Lower lobe of right lung (tissue), 2 donors: ENCODE measurements at places on chromosomes 1 and 21.

DNA sequence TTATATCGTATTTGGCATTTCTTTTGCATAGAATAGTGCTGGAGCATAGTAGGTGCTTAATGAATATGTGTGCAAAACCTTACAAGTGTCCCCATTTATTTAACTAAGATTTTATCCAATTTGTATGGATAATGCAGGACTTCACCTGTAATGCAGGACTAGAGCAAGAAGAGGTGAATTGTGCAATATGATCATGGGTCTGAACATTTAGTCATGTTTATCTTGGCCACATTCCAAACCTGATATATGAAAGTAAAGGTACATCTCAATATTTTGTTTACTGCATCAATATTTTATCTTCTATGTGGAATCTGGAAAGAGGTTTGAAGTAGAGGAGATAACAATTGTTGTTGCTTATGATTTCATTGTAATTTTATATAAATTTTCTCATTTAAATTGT is 1626.7 kb upstream of the B3GALT2 start:
- DNase-seq: no peak

GRCh38 chr21:29193072-29193471 is 62.6 kb downstream of the MAP3K7CL start:
- DNase-seq: no peak

DNA sequence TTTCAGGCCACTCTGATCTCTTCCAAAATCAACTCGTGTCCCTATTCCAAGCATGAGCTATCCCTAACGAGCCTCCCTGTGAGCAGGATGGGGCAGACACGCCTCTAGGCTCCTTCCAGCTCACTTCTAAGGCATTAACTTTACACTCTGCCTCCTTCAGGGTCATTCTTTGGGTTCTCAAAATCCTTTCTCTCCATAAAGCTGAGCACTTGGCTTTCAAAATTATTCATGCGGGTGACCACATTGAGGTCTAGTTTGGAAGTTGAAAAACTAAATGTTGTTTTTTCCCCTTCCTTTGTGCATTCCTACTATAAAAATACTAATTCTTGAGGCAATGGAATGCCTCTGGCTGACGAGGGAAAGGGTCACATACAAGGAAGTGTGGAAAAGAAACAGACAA is 33.5 kb upstream of the BMP8B start:
- DNase-seq: no peak

DNA sequence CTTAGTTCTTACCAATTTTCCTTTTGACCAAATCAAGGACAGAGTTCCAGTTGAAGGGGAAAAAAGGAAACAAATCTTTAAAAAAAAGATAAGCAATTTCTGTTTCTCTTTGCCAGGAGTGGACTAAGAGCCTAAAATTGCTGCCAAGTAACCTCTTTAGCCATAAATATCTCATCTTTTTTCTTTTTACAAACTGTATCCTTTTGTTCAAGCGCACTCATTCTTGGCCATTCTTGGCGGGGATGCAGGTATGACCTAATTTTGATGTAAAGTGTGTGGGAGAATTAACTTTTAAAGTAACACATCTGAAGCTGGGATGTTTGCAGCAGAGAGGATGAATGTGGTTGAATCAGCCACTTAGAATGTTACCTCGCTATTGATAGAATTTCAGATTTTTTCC is 13.4 kb upstream of the KIF1B start:
- DNase-seq: no peak

- peak; percentile 6 for DNase-seq
Measured at GRCh38 chr1:201583663-201584062, 44.7 kb downstream of the NAV1 start.

- DNase-seq: no peak
Measured at GRCh38 chr1:53949023-53949990, 3.2 kb downstream of the LRRC42 start.

DNA sequence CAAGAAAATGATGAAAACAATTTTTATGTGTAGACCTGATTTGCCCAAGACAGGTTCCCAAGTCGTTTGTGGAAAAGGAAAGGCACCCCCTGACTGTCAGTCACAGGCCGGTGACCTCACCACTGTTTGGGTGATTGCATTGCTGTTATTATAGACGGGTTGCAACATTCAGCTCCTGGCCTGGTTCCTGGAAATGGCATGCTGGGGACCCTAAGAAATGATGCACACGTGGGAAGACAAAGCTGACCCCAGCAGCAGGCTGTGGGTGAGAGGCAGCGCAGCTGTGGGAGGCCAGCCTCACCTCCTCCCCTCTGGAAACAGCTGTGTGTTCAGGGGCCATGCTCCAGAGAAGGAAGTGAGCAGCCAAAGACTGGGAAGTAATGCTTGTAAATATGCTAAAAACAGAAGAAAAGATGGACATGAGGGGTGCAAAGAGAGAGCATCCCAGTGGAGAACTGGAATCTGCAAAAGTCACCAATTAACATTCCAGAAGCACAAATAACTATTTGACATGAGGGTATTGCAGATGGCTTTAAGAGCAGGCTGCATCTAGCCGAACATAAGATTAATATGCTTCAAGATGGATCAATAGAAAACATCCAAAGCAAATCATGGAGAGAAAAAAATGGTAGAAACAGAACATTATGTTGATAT is 23.4 kb upstream of the ABCG1 start:
- peak; percentile 84 for DNase-seq
